Left kidney (tissue), 8 donors: ENCODE measurements at places on chromosomes 3 and 15. TPM values are rescaled to one million over a fixed set of nuclear protein-coding genes. Genes with fewer than 3 reads are reported as not detected.

CCR3 gene
- not detected for polyA plus RNA-seq

WDR93 gene
- polyA plus RNA-seq, result 3.7 TPM

HAPLN3 gene
- 3.6 TPM for polyA plus RNA-seq

MITF gene
- polyA plus RNA-seq, result 40.7 TPM

SPINT1 gene
- polyA plus RNA-seq, result 66.7 TPM

SLC27A2 gene
- polyA plus RNA-seq, result 70.6 TPM

STRIT1 gene
- 1.5 TPM for polyA plus RNA-seq

GP5 gene
- 0.40 TPM for polyA plus RNA-seq

ACAN gene
- polyA plus RNA-seq, result 2.1 TPM
